ENCODE measurements at places on chromosomes 6 and 20. TPM values are rescaled to one million over a fixed set of nuclear protein-coding genes. Genes with fewer than 3 reads are reported as not detected.

Gene TRIM40
- not detected for total RNA-seq

DNA sequence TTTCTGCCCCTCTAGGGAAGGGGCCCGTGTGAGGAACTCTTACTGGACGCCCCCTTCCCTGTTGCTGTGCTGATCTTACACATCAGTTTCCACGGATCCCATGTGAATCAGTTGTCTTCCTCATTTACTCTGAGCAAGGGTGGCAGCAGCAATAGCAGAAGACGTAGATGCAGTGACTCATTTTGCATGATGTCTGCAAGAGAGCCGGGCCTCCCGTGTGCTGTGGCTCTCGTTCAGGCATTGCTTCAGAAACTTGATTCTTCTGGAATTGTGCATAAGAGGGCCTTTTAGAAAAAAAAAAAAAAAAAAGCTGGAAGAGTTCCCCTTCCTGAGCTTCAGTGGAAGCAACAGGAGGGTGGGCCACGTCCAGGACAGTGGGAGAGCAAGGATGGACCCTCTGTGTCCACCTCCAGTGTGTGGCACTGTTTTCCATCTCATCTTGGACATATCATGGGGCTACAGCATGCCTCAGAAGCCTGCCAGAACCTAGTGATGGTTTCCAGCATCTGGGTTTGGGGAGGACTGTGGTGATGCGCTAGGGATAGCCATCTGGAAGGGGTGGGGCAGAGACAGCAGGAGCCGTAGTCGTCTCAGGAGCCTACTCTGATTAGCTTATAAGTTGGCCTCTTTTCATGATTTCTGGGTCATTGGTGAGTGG is 62.1 kb downstream of the FOXO3 start:
- DNase-seq: peak; percentile 43

- no peak for DNase-seq
These were observed 80.6 kb downstream of the PHF3 start for GRCh38 chr6:63716169-63716568.

DNA sequence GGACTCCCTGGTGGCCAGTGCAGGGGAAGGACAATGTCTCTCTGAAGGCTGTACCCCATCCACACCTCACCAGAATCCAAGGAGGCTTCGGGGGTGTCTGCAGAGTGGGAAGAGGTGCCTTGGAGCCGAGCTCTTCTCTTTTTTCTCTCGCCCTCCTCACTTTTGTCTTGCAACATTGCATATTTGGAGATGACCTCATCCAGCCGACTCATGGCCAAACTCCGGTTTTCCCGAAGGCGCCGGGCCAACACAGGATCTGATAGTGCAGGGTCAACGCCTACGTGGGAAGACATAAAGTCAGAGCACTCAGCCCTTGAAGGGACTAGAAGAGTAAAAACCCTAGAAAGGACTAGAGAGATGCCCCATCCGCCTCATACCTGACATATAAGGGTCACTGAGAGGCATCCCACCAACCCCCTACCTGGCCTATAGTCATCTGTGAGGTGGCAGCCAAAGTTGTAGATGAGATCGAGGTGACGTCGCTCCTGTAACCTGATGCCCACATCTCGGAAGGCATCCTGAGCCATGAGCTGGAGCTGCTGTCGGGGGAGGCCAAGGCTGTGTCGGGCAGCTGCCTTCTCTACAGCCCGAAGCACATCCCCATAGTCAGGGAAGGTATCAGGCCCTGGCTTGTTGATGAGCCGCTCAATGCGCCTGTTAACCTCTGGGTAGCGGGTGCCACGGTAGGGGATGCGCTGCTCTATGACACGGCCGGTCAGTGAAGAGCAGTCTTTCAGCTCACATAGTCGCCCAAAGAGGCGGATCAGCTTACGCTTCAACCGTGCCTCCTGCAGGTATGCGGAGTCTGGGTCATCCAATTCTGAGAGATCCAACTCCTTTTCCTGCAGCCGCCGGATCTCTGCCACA is 3.0 kb upstream of the ZBTB22 start:
- DNase-seq: peak; percentile 48

DNA sequence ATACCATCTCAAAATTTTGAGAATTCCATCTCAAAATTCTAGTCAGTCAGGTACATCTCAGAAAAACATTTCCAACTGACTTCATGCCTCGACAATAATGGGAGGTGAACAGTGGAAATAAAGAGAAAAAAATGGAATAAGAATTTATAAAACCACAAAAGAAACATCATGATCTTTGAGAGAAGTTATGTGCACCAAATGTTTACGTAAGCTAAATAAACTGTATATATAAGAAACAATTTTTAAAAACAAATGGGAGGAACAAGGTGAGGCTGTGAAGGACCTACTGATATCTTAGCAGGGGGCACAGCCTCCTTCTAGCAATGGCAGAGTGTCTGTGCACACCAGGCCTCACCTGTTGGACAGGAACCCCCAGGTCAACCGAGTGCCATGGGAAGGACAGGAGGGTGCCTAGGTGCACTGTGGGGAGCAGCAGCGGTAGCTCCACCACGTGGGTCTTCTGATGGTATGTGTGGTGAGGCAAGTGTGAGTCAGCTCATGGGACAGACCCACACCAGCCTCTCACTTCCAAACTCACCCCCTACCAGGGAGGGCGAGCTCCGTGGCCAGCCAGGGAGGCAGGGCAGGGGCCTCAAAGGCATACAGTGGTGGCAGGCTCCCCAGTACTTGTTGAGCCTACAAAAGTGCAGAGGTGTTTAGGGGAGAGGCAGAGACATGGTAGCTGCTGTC is 23.2 kb downstream of the DIDO1 start:
- peak; percentile 55 for DNase-seq

Gene MATN4
- not detected for total RNA-seq

Gene C20orf144
- total RNA-seq: not detected

DNA sequence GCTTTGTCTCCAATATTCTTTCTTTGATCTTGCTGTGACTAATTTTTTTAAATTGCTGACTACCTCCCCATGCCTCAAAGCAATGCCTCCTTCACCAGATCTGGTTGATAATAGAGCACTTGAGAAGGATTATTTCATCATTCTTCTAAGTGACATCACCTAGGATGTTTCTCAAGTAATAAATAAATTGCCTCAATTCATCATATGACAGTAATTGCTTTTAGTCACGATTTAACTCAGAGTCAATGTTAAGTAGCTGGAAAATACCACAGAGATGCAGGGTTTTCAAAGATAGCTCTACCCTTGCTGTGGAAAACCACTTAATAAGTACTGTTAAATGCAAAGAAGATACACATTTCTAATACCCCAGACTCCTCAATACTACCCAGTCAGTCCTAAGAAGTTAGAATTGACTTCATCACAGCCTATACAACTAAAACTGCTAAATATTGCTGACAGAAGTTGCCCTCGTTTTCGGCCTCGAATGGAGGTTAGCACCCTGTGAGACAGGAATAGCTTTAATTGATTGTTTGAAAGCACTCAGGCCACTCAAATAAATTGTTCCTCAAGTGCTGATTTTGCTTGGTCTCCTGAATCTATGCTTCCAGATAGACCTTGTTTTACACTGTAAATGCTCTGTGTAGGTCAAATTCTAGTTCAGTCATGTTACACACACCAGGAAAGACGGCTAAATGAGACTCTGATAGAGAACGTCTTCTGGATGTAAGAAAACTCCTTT is 640.6 kb upstream of the CHD6 start:
- no peak for DNase-seq

- no peak for DNase-seq
These were observed 306.7 kb upstream of the SUPT3H start for GRCh38 chr6:45684476-45684875.

DNA sequence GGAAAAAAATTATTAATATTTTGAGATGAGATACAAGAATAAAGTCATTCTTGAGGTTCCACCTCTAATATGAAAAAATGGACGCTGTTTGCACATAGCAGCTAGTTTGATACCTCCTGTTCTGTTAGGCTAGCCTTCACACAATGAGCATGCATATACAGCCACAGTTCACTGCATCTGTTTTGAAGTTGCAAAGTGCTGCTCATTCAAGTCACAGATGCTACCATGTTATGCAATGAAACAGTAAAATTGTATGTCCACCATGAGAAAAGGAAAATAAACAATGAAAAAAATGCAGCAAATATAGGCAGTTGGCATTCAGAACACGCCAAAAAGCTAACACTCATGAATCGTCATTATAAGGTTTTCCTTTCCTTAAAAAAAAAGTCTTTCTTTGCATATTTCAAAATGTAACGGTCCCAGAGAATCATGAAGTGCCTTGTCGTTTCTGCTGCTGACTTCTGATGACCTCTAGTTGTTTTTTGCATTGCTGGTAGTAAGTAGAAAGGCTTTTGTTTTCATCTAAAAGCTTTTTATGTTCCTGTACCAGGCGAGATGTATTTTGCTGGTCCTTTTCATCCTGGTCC is 70.7 kb downstream of the MAP3K7 start:
- DNase-seq: no peak

Gene PSORS1C1
- total RNA-seq: 3.4 TPM

Gene FAM184A
- 4.6 TPM for total RNA-seq

- no peak for DNase-seq
These were observed 62.1 kb upstream of the ADGRB3 start for GRCh38 chr6:68572975-68573374.

DNA sequence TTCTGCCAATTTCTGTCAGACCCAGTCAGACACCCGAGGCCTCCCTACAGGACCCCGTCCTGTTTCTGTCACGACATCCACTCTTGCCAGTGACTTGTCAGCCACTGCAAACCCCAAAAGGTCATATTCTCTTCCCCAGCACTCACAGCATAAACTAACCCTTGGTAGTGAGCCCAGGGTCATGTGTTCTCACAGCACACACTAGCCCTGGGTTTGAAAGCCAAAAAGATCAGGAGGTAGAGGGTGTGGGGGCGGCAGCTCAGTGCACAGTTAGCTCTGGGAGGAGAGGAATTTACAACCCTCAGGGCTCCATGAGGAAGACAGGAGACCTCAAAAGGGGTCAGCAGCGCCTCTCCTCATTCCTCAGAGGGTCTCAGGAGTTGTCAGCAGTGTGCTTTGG is 9.9 kb upstream of the SNX9 start:
- DNase-seq: no peak

DNA sequence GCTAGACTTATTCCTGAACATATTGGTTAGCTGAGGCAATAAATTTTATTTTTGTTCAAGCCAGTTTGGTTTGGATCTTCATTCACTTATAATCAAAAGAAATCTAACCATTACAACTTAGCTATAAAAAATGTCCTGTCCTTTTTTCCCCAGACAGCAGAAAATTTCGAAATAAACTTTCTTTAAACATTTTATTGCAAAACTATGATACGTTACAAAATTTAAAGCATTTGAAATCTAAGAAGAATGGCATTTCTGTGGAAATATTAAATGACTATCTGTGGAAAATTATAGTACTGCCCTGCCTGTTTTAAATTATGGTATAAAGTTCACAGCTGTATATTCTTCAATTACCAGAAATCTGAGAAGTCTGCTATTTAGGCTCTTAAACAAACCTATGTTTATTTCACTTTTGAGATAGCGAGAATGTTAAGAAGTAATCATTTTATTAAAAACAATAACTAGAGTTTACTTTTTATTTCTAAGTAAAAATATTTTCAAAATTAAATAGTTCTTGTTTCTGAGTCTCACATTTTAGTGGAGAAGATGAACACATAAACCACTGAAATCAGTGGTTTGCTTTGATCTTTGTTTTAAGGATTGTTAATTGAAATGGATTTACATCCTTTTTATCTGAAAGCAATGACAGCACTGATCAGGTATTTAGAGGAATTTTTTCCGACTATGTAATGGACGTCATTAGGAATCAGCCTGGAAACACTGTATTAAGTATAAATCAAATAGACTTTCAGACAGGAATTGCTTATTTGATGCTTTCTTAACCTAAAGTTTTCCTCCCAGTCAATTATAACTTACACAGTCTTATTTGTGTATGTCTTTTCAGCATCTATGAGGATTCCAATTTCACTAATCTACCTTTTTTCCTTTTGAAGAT is 553.7 kb downstream of the COL12A1 start:
- DNase-seq: no peak

DNA sequence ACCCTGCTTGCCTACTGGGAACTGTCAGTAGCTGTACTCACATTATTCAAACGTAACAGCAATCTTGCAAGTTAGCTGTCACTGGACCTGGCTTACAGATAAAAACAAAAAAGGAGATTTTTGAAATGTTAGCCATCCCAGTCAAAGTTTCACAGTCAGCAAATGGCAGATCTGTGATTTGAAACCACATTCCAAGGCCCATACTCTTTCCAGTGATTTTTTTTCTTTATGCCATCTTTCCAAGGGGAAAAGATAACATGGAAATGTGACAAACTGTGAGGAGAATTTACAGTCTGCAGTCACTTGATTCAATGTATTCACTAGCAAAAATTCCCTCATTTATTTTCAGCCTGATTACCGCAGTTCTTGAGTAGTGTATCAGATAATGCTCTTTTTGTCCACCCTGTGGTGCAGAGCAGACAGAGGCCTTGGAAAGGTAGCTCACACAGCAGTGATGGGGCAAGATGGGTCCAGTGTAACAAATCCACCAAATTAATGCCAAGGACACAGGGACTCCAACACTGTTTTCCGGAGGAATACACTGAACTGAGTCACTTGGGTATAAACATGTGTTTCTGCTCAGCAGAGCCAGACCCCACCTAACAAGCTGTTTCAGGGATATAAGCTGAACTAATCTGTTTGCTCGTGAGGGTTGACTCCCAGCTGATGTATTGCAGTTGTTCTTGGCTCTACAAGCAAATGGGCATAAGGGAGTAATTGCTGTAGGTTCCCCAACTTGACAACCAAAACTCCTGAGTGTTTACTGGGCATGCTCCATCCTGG is 49.9 kb upstream of the ADGRF1 start:
- DNase-seq: no peak

DNA sequence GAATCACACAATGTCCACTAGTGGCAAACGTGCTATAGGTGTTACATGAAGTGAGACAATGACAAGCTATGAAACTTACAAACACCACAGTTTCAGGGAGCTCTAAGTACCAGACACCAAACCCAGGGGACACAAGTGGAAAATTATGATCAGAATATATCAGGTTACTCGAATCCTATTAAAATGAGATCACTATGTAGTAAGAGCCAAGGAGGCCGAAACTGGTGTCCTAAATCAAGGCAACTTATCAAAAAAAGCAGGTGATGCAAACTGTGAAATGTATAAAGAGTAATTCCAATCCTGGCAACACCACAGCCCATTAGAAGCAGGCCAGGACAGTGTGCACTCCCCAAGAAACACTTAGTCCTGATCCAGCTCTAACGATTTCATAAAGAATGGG is 100.3 kb downstream of the ARHGAP18 start:
- DNase-seq: no peak

- DNase-seq: no peak
These were observed 68.3 kb upstream of the EXOC2 start for GRCh38 chr6:760982-761955.

DNA sequence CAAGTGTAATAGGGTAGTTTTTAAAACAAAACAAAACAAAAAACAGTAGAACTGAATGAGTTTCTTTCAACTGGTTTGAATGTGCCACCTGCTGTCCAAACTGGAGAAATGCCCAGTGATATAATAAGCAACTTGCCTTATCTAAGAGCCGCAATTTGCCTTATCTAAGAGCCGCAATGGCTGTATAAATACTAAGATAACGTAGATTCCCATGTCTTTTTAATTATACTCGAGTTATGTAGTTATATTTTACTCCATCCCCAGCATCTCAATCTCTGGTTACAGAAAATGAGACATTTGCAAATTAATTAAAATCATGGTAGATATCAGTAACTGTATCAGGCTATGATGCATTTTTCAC is 67.2 kb downstream of the RPP40 start:
- peak; percentile 74 for DNase-seq

GRCh38 chr6:7773322-7773721 is 47.4 kb downstream of the BMP6 start:
- DNase-seq: no peak

Gene HLA-DPB1
- total RNA-seq: not detected

GRCh38 chr20:60040471-60041162 is 82.4 kb downstream of the CDH26 start:
- no peak for DNase-seq

GRCh38 chr6:149458806-149459205 is 26.0 kb downstream of the ZC3H12D start:
- no peak for DNase-seq

Gene OR12D3
- not detected for total RNA-seq

Gene KCNS1
- not detected for total RNA-seq

All from A172 (cell line).